Stimulated activated CD8-positive, alpha-beta memory T cell treated with anti-CD3 and anti-CD28 coated beads, Interleukin-15, amount 100 ng/mL, for 24 hours (primary cell): ENCODE measurements at places on chromosomes 5 and 9.

DNA sequence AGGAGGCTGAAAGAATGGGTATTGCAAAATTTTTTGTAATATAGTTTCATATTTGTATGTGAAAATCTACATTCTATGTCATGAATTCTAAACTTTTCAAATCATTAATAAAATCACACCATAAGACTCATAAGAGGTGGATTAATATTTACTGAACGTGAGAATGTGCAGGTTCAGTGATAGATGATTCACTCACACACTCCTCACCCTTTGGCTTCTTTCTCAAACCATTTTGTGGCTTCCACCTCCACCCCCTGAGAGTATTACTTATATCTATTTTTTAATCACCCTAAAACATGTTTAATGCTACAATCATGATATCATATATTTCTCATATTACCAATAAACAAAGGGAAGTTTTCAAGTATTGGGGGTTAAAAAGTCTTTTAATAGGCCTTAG is 275.5 kb downstream of the MEF2C start:
- no peak for DNase-seq

GRCh38 chr9:78666818-78667414 is 370.0 kb downstream of the PSAT1 start:
- no peak for DNase-seq

DNA sequence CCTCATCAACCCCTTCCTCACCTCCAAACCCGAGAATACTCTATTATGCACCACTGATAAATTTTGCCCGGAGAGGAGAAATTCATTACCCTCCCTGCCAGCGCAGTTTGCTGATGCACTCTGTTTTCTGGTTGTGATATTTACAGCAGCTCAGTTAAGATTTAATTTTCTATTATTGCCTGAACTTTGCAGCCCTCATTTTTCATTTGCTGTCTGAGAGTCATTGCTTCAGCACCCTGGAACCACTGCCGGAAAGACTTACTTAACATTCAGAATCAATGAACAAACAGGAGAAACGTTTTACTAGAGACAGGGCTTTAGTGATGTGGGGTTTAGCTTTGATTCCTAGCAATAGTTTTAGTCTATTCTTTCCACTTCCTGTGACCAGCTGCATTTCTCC is 56.7 kb upstream of the MAMDC2 start:
- DNase-seq, result no peak

- DNase-seq, result no peak
Observed at GRCh38 chr5:119290161-119290569, 65.7 kb upstream of the TNFAIP8 start.

GRCh38 chr5:105878402-105878801 is 1792.3 kb downstream of the EFNA5 start:
- no peak for DNase-seq

GRCh38 chr9:136372561-136373299 is 739 bp downstream of the CARD9 start:
- DNase-seq, result no peak

GRCh38 chr9:92969516-92970466 is 22.5 kb downstream of the FGD3 start:
- no peak for DNase-seq

- no peak for DNase-seq
Observed at GRCh38 chr9:121538221-121538620, 38.6 kb upstream of the GGTA1 start.

- DNase-seq, result no peak
Observed at GRCh38 chr5:73906277-73906676, 280.3 kb downstream of the ARHGEF28 start.

- DNase-seq, result no peak
Observed at GRCh38 chr5:982377-983237, 26.0 kb upstream of the NKD2 start.

- no peak for DNase-seq
Observed at GRCh38 chr5:170444969-170445505, 55.9 kb upstream of the KCNMB1 start.

DNA sequence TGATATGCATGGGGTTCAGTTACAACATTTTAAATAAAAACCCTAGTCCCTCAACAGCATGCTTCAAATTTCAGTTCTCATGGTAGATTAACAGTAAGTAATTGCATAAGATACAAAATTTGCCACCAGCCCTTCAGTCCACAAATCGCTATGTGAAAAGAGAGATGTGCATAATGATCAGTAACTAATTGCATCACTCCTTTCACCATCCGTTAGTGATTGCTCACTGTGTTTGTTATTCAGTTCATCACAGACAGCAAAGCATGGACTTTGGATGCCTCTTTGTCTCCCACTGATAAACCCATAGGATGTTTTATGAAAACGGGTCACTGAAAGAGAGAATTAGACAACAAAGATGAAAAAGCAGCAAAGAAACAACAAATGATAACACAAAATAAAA is 103.2 kb downstream of the MCTP1 start:
- DNase-seq, result no peak

DNA sequence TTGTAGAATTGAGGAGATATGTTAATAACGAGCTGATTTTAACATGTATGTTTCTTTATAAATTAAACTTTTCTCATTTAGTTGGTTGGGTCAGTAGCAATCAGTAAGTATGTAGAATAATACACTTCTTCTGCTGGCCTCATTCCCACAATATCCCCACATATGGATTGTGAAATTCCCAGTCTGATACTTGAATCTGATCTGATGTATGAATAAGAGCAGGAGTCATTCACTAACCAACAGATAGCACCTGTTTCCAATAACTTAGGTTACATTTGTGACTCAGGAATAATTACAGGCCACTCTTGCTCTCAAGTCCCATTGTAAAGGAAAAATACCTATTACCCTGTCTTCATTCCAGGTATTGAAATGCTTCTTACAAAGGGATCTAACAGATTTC is 23.9 kb downstream of the SLC36A1 start:
- DNase-seq, result no peak

- no peak for DNase-seq
Observed at GRCh38 chr9:4027606-4028005, 272.3 kb downstream of the GLIS3 start.

DNA sequence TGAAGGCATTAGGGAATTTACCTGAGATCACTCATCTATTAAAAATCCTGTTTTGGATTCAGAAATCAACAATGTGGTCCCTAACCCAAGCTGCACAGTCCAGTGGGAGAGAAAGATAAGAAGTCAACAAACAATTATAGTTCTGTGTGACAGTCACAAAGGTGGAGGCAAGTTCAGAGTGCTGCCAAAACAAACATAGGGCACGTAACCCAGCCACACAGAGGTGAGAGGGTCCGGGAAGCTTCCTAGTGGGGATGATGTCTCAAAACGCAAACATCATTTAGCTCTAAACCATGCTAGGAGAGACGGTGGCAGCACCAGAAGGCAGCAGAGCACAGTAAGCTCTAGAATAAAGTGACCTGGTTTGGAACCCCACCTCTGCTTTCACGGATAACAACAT is 158.9 kb downstream of the MAPKAP1 start:
- no peak for DNase-seq

DNA sequence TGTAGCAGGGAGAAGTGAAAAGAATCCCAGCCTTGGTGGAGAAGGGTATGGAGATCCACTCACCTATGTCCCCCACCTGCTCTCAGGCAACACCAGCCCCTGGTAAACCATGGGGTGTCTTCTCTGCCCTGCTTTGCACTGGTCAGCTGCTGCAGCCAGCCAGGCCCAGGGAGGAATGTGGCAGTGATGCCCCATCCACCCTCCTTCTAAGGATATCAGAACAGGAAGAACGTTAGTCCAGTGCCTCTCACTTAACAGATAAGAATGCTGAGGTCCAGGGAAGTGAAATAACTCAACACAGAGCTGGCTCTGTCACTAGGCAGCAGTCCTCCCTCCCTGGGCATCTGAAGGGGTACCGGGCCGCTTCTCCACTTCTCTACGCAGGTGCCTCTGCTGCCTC is 9.7 kb upstream of the PPIC start:
- DNase-seq, result no peak

- no peak for DNase-seq
Observed at GRCh38 chr9:99055384-99055783, 49.5 kb upstream of the TGFBR1 start.

- no peak for DNase-seq
Observed at GRCh38 chr9:91678807-91679580, 255.4 kb upstream of the NFIL3 start.

DNA sequence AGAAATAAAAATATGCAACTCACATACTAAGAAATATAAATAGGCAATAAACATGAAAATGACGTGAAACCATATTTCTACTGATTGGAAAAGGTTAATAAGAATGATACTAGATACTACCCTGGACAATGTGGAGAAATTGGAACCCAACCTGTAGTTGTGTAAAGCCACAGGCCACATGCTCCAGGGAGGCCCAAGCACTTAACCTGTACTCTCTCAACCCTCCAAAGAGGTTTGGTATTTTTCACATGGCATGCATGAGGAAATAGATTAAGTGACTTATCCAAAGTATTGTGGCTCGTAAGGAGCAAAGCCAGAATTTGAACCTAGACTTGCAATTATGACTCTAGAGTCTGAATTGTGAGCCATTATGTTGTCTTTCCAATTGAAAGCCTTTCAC is 13.4 kb downstream of the LIFR start:
- DNase-seq, result no peak

- DNase-seq, result no peak
Observed at GRCh38 chr5:174325431-174325830, 279.9 kb downstream of the NSG2 start.

- DNase-seq, result no peak
Observed at GRCh38 chr5:156552855-156553358, 225.9 kb downstream of the SGCD start.
